ENCODE measurements at places on chromosomes 2 and 18.

DNA sequence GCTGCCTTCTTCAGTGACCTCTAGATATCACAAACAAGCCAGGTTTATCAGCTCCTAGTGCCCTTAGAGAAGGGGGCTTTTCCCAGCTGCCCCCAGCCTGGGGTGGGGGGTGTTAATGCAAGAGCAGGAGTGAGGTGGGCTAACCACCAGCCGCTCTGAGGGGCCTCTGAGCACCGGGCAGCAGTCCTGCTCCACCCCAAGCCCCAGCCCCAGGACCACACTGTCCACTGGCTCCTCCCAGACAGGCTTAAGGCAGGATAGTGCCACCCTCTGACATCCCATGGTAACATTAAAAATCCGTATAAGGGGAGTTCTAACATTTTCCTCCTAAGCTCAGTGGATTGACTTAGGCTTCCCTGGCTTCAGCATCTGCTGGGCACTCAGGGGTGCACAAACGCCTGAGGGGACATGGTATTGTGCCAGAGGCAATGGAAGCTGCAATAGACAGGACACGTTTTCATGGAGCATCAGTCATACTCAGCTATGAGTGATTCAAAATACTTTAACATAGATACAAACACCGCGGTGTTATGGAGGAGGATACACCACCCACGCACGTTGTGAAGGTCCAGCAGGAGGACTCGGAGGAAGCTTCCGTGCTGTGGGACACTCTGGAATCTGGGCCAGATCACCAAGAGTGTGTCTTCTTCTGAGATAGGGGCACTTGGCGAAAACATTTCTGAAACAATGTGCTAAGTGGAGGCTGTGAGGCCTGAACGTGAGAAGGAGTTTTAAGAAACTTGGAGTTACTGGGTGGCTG lies 112.7 kb upstream of the EPC2 start:
- DNase-seq = no peak

GRCh38 chr2:176035013-176035691 lies 33.1 kb upstream of the LNPK start:
- DNase-seq = peak; percentile 65

DNA sequence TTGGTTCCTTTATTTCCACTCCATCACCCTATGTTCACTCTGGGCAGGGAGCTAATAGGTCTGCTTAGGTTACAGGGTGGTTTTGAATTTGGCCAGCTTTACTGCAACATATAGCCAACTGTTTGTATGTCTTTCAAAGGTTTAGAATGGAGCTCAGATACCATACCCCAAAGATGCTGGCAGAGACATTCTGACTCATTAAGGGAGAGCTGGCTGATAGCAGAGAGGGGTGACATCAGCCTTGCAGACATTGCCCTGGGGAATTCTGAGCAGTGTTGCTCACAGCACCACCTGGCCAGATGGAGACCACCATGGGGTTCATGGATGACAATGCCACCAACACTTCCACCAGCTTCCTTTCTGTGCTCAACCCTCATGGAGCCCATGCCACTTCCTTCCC lies 2.1 kb downstream of the PROKR1 start:
- DNase-seq = no peak

- DNase-seq = no peak
Measured at GRCh38 chr2:12737738-12738485, 21.2 kb downstream of the TRIB2 start.

DNA sequence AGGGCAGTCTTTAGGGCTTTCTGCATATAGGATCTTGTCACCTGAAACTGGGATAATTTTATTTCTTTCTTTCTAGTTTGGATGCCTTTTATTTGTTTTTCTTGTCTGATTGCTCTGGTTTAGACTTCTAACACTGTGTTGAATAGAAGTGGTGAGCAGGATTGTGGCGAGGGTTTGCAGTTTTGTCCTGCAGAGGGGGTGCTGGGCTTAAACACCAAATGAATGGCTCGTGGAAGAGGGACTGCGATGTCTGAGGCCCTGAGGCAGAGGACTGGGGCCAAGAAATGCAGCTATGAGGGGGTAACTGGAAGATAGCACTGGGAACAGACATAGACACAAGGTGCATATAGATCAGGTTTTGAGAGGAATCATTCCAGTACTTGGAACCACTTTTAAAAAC lies 20.5 kb downstream of the UBE2F start:
- DNase-seq = no peak

DNA sequence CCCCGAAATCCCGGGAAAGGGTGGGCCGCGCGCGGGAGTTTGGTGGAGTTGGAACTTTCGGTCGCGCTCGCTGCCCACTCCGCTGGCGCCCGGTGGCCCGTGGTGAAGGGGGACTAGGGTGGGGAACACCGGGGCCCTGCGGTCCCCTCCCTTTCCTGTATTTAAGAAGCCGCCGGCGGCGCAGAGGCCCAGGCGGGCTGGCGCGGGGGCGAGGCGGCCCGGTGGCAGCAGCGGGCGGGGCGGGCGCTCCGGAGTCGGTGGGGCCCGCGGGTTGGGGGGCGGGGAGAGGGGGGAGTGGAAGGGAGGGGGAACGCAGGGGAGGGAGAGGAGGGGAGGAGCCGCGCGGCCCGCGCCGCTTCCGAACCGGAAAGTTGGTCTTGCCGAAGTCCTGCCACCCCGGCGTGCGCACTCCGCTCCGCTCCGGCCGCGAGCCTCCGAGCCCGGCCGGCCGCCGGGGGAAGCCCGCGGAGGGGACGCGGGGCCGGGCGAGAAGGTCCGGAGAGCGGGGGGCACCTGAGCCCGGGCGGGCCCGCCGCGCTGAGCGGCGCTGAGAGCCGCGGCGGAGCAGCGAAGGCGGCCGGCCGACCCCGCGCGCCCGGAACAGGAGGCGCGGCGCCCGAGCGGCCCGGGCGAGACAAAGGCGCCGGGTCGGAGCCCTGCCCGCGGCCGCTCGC lies 425 bp upstream of the SALL3 start:
- no peak for DNase-seq

DNA sequence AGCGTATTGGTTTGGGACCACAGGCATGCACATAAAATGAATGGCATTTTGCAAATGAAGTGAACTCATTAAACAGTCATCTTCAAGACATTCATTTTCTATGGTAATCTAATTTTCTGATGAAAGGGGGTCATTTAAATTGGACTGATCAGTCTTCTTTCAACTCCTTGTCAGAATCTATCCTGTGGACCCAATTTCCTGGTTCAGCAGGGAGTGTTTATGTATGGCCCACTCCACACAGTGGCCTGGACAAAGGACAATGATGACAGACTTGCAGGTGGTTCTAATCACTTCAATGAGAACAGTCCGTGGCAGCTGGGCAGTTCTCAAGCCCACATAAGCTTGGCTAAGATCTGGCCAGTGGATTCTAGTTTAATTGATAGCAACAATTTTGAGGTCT lies 448.1 kb downstream of the DCDC2C start:
- DNase-seq = no peak

GRCh38 chr2:196537311-196537710 lies 102.2 kb upstream of the CCDC150 start:
- no peak for DNase-seq

GRCh38 chr2:237253046-237253702 lies 160.8 kb downstream of the COL6A3 start:
- DNase-seq = no peak

- no peak for DNase-seq
Measured at GRCh38 chr2:24509840-24510239, 18.8 kb downstream of the NCOA1 start.

DNA sequence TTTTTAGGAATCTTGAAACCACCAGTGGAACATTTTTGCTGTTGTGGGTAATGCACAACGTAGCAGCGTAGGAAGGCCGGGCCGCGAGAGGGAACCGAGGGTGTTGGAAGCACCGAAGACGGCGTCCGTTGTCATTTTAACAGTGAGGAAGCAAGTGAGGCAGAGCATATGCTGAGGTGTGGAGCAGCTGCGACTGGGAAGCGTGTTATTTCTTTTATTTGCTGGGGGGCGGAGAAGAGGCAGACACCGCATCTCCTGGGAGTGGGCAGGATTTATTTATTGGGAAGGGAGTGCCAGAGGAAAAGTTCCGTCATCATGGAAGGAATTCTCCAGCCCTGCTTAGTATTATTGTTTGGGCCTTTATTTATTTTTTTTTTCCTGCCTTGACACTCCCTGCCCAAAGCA lies 232.8 kb downstream of the KLHL29 start:
- no peak for DNase-seq

DNA sequence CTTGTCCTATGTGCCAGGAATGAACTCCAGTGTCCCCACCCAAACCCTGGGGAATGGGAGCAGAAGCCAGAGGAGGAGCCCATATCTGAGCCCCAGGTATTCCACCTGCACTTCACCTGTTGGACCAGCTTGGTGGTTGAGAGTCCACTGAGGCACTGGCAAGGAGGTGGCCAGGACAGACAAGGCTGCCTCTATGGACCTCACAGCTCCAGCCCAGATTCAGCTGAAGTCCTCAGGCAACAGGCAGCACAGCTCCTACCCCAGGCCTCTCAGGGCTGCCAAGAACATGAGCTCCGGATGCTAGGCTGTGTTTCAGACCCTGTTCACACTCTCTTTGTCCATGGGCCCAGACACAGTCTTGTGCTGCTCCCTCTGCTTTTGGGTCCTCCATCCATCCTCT lies 2.9 kb upstream of the IL1F10 start:
- DNase-seq = no peak

GRCh38 chr2:225156853-225157451 lies 114.7 kb upstream of the DOCK10 start:
- no peak for DNase-seq

Measured in umbilical cord (tissue), 2 donors.